ENCODE measurements at places on chromosomes 16 and 17. TPM values are rescaled to one million over a fixed set of nuclear protein-coding genes. Genes with fewer than 3 reads are reported as not detected.

Gene CDK10
- polyA plus RNA-seq = 142 TPM

Gene EMP2
- 146 TPM for polyA plus RNA-seq

Gene ENPP7
- polyA plus RNA-seq = not detected

Gene MYH11
- polyA plus RNA-seq = 12.2 TPM

Gene MARCHF10
- 1.1 TPM for polyA plus RNA-seq

Gene LRRC75A
- 9.0 TPM for polyA plus RNA-seq

Gene CNGB1
- polyA plus RNA-seq = not detected

Gene ABCA8
- polyA plus RNA-seq = 5.9 TPM

Gene PIGL
- 49.6 TPM for polyA plus RNA-seq

Gene CAPNS2
- not detected for polyA plus RNA-seq

Gene SMIM36
- not detected for polyA plus RNA-seq

Gene HS3ST2
- polyA plus RNA-seq = not detected

Gene STAC2
- 0.42 TPM for polyA plus RNA-seq
